ENCODE measurements at places on chromosomes 11 and 22.

GRCh38 chr11:64003807-64004589, 17.8 kb downstream of the OTUB1 start:
- no peak for DNase-seq

DNA sequence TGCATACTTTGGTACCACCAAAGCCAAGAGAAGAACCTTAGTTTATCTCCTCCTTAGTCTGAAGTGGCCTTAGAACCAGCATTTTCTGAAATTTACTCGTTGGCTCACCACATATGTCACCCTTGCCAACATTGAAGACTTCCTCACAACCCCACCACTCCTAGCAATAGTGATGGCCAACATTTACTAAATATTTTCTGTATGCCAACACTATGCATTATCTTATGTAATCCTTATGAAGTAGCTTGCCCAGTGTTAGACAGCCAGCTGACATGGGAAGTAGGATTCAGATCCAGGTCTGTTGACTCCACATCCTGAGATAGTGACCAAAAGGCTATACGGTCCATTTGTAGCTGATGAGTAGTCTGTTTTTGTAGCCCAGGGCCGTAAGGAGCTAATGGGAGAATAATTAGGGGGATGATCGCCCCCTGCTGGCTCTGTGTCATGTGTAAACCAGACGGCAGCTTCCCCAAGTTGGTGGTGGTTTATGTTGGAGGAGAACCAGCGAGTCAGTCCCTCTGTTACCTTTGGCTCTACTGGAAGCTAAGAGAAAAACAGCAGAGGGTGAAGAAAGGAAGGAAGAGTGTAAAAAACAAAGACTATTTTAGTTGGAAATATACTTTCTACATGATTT, 120.5 kb upstream of the RASSF10 start:
- peak; percentile 89 for DNase-seq

DNA sequence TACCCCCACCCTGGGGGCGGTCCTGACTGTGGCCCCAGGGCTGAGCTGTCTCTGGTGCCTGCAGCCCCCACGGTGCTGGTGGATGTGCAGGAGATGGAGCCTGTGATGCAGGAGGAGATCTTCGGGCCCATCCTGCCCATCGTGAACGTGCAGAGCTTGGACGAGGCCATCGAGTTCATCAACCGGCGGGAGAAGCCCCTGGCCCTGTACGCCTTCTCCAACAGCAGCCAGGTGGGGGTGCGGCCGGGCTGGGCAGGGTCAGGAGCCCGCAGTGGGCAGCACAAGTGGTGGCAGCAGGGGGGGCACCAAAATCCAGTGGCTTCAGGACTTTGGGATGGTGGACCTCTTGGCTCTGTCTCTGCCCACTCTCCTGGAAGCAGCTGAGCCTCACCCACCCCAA, 8.0 kb upstream of the NDUFS8 start:
- no peak for DNase-seq

- no peak for DNase-seq
Observed at GRCh38 chr11:132944569-132944944, 587.7 kb downstream of the OPCML start.

GRCh38 chr11:69874178-69874983, 55.2 kb upstream of the FGF3 start:
- DNase-seq, result no peak

DNA sequence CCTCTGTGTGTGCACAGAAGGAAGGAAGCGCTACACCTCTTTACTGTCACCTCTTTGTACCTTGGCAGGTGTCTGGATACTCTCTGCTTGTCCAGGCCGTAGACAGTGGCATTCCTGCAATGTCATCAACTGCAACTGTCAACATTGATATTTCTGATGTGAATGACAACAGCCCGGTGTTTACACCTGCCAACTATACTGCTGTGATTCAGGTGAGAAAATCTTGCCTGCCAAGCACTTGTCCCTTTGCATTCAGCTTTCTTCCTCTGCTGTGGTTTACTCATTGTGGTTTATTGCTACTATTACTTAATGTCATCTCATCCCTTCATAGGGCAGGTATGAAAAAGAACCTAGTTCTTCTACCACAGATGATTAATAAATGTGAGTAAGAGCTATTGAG, 131.9 kb upstream of the MTNR1B start:
- no peak for DNase-seq

Measured in fibroblast of the conjunctiva (primary cell).